Tongue (tissue), 3 donors: ENCODE measurements at places on chromosomes 12 and 14. TPM values are rescaled to one million over a fixed set of nuclear protein-coding genes. Genes with fewer than 3 reads are reported as not detected.

Gene CD163L1
- 6.1 TPM for total RNA-seq

Gene AMN
- total RNA-seq: 2.1 TPM

Gene SLC7A8
- 5.6 TPM for total RNA-seq

Gene ADAM20
- 5.0 TPM for total RNA-seq

Gene LGMN
- total RNA-seq: 71.1 TPM

Gene CCT2
- total RNA-seq: 172 TPM

Gene KERA
- total RNA-seq: 81.0 TPM

Gene INHBC
- not detected for total RNA-seq

Gene KCNH3
- total RNA-seq: 2.3 TPM
